ENCODE measurements at places on chromosomes 6 and 20. TPM values are rescaled to one million over a fixed set of nuclear protein-coding genes. Genes with fewer than 3 reads are reported as not detected.

The DEFB114 gene
- total RNA-seq, result not detected

The PLAGL2 gene
- 11.7 TPM for total RNA-seq

The ADGRB3 gene
- total RNA-seq, result 3.0 TPM

- H3K27ac ChIP-seq, result no peak overlapping the region
- H3K4me1 ChIP-seq, result no peaks in the 10 kb centered on the region
- no peaks in the 10 kb centered on the region for H3K27me3 ChIP-seq
- no peak for DNase-seq
- H3K4me3 ChIP-seq, result no peak overlapping the region
- H3K36me3 ChIP-seq, result no peaks in the 10 kb centered on the region
Observed at GRCh38 chr6:110756817-110757216, 58.5 kb downstream of the CDK19 start.

DNA sequence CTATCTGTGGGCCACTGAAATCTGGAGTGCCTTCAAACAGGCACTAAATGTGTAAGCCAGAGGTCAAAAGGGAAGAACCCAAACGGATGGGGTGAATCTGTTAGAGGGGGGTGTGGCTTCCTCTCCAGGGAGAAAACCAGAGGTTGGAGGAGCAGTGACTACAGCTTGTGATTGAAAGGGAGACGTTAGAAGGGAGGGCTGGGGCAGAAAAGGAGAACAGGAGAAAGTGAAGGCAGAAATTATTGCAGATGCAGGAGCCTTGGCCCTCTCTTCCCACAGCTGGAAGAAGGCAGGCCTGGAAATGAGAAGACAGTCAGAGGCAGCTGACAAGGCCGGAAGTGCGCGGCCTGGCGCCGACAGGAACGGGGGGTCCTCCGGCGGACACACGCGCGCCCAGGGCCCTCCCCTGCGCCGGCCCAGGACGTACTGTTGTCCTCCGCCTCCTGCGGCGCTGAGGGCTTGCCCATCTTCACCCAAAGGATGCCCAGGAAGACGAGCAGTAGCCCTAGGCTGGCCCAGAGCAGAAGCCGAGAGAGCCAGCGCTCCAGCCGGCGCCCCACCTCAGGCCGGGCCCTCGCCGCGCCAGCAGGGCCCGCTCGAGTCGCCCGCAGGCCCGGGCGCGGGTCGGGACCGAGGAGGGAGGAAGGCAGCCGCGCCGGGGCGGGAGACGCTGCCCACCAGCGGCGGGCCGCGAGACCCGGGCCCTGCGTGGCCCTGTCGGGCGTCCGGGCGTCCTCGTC lies 806 bp downstream of the LEMD2 start:
- H3K27me3 ChIP-seq, result no peaks in the 10 kb centered on the region
- peak overlapping the region; percentile 93 for H3K4me3 ChIP-seq

GRCh38 chr6:5082487-5083306 lies 2.4 kb upstream of the PPP1R3G start:
- no peak overlapping the region for H3K4me3 ChIP-seq
- H3K27ac ChIP-seq, result no peak overlapping the region
- peaks cover 8% of the 10 kb centered on the region for H3K4me1 ChIP-seq
- no peaks in the 10 kb centered on the region for H3K36me3 ChIP-seq
- H3K27me3 ChIP-seq, result no peaks in the 10 kb centered on the region
